ENCODE measurements at places on chromosomes 7 and 10. TPM values are rescaled to one million over a fixed set of nuclear protein-coding genes. Genes with fewer than 3 reads are reported as not detected.

NEURL1 gene
- 0.66 TPM for total RNA-seq

SLC26A5 gene
- not detected for total RNA-seq

GRM8 gene
- 1.1 TPM for total RNA-seq

RBM20 gene
- total RNA-seq, result 0.64 TPM

SPDYE1 gene
- not detected for total RNA-seq

Measured in A375 (cell line).